Stimulated activated CD4-positive, alpha-beta T cell treated with anti-CD3 and anti-CD28 coated beads, TNF-alpha, amount 100 ng/mL, for 1 hour (primary cell): ENCODE measurements at places on chromosomes 6 and 20.
A peak's percentile ranks its signal among the peaks of the same experiment; 100 is the strongest.

- no peak for DNase-seq
Observed at GRCh38 chr20:49868964-49869363, 46.4 kb downstream of the SPATA2 start.

- no peak for DNase-seq
Observed at GRCh38 chr6:137013738-137014602, 30.8 kb downstream of the IL20RA start.

DNA sequence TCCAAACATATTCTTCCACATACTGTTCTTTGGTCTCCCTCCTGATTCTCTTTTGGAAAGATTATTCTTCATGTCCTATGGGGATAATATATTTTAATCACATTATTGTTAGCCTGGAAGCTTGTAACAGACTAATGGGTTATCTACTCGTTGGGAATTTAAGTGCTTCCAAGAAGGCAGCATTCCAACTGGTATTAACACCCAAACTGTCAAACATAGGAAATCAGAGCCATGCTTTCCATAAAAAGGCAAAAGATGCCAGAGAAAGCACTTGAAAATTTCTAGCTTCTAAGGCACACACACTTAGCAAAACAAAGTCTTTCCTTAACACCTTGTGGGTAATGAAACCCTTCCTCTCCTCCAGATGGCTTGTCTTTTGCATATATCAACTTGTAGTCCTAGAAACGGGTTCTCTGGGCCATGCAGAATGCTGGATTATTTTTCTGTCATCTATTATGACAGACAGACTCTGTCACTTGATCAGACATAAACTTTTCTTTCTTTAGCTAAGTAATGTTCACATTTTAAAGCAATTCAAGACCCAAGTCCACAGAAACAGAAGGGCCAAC lies 41.5 kb downstream of the B4GALT5 start:
- DNase-seq = no peak

DNA sequence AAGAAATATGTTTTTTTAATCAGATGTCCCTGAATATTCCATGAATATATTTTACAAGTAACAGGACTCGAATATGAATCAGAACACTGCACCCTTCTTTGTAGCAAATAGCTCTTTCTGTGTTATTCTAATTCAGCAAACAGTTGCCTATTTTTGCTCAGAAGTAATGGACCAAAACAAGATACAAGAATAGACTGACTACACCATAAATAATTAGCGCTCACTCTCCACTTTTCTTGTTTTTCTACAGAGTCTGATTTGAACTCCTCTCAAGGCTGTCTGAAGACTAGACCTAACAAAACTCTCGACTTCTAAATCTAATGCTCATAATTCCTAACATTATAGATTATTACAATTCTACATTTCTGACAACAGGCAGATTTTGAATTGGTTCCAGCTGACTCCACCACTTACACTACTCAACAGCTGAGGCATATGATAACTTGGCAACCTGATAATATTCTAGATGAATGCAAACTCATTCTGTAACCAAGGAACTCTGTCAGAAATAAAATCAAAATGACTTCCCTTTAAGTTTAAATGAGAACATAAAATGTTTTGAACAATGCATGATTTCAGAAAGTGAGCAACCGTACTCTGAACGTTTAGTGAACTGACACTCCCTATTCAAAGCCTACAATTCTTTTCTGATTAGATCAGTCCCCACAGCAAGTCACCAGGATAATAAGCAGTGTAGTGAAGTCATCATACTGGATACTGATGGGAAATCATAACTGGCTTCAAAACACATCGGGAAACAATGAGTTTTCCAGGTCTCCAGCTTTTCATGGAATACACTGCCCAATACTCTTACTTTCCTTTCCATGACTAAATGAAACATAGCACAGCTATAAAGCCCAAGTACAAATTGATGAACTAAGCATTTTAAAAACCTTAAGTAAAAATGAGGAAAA lies 114.2 kb upstream of the BEND6 start:
- DNase-seq = no peak

DNA sequence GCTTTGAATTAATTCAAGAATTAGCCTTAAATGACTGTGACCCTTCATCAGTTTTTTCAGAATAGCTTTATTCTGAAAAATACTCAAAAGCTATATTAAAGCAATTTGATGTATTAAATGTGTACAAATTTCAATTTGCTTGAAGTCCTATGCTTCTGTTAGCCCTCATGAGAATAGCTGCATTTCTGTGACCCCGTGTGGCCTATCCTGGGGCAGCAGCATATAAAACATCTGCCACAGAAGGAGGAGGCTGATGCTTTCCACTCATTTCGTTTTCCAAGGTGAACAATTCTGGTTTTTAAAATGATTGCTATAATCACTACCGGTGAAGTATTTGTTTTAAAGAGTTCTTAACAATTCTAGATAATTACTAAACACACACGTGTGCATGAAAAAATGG lies 360.3 kb downstream of the BTBD9 start:
- no peak for DNase-seq

GRCh38 chr6:37289931-37290330 lies 32.0 kb upstream of the TMEM217 start:
- DNase-seq = no peak

DNA sequence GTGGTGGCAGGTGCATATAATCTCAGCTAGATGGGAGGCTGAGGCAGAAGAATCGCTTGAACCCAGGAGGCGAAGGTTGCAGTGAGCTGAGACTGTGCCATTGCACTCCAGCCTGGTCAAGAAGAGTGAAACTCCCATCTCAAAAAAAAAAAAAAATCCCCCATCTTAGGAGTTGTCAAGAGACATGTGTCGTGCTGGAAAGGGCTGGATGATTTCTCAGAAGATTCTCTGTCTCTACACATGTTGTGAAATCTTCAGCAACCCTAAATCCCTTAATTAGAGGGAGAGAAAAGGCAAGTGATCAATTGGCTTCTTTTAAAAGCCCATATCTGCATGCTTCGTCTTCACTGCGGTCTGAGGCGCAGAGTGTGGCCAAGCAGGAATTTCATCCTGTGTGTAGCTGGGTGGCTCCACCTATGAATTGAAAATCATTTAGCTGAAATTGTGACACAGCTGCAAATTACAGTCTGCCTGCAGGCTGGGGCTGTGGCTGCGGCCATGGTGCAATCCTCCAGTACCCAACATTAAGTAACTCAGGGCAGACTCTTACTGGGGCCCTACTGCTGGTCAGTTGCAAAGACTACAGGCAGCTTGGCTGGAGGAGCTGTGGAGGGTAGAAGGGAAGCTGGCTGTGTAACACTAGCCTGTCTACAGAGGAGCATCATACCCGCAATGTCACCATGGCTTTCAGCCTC lies 3.2 kb upstream of the TGM3 start:
- no peak for DNase-seq

GRCh38 chr20:32062776-32063170 lies 10.7 kb downstream of the HCK start:
- DNase-seq = no peak

- DNase-seq = no peak
Observed at GRCh38 chr20:48832405-48832730, 4.6 kb upstream of the PREX1 start.

GRCh38 chr20:19254956-19255355 lies 42.5 kb downstream of the SLC24A3 start:
- no peak for DNase-seq

- no peak for DNase-seq
Observed at GRCh38 chr6:156390621-156391020, 386.6 kb upstream of the ARID1B start.

GRCh38 chr20:47773371-47773786 lies 11.9 kb downstream of the SULF2 start:
- DNase-seq = no peak

DNA sequence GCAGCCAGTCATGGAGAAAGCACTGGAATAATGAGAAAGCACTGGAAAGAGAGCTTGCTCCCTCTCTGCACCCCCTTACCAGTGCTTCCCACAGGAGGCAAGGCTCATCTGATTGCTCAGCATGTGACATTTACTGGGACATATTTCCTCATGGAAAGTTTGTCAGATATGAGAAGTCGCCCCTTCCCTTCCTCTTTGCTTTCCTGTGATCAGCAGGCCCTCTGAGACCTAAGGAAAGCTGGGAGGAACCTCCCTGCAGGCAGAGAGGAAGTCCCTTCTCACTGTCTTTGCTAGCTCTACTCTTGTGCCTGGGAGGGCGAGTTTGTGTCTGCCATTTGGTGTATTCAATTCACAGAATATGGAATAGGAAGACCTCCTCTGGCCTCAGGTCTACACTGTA lies 283.8 kb downstream of the ALDH8A1 start:
- no peak for DNase-seq

DNA sequence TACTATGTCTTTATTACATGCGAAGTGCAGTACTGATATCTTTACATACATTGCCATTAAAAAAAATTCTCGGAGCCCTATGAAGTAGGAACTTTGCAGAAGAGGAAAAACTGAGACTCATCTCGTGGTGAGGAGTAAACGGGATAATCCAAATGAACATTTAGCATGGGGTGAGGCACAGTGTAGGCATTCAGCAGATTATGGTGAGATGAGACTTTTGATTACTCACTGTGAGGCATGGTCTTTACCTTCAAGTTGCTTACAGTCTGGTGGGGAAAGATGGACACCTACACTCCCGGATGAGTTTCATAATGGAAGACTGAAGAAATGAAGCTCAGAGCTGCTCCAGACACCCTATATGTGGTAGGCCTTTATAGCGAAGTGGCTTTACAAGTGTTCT lies 1.4 kb downstream of the RPRD1B start:
- DNase-seq = no peak

GRCh38 chr20:36645998-36646397 lies at the start of gene SLA2:
SLA2 (minus strand) TSS chr20:36646196; CDS start chr20:36641335, 4,861 bp downstream.
- DNase-seq = peak; percentile 8

DNA sequence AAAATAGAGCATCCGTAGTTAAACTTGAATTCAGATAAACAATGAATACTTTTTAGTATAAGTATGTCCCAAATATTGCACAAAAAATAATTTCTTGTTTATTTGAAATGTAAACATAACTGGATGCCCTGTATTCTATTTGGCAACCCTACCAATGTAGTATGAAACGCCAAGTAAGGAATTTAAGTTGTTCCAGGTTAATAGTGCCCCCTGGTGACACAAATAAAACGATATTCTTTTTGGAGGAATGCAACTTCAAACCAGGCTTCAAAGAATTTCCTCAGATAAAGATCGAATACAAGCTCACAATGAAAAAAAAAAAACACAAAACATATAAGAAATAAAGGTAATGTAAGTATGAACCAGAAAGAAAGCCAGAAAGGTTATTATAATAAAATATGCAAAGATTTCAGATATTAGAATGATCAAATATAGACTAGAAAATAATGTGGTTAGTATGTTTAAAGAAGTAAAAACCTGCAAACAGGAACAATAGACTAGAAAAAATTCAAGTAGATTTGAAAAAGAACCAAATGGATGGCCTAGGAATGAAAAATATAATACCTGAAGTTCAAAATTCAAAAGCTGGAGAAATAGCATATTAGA lies 18.4 kb upstream of the AKAP7 start:
- no peak for DNase-seq

DNA sequence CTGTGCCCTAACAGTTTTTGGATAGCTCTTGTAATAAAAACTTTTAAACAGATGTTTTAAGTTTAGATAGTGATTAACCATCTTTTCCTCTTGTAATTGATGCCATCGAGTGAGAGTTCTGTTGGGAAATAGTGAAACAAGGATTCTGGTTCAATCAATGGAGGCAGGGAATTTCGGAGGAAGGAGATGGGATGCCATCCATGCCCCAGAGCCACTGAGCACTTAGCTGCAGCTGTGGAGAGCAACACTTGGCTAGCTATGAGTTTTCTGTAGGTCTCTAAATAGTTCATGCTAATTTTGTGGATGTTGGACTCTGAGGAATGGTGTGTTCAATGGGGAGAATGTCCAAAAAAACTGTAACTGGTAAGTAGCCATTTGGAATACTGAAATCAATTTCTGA lies 16.7 kb downstream of the CBFA2T2 start:
- DNase-seq = no peak

- DNase-seq = no peak
Observed at GRCh38 chr6:42845327-42845694, 34.1 kb upstream of the RPL7L1 start.

GRCh38 chr20:6081236-6081635 lies 27.4 kb upstream of the LRRN4 start:
- no peak for DNase-seq

DNA sequence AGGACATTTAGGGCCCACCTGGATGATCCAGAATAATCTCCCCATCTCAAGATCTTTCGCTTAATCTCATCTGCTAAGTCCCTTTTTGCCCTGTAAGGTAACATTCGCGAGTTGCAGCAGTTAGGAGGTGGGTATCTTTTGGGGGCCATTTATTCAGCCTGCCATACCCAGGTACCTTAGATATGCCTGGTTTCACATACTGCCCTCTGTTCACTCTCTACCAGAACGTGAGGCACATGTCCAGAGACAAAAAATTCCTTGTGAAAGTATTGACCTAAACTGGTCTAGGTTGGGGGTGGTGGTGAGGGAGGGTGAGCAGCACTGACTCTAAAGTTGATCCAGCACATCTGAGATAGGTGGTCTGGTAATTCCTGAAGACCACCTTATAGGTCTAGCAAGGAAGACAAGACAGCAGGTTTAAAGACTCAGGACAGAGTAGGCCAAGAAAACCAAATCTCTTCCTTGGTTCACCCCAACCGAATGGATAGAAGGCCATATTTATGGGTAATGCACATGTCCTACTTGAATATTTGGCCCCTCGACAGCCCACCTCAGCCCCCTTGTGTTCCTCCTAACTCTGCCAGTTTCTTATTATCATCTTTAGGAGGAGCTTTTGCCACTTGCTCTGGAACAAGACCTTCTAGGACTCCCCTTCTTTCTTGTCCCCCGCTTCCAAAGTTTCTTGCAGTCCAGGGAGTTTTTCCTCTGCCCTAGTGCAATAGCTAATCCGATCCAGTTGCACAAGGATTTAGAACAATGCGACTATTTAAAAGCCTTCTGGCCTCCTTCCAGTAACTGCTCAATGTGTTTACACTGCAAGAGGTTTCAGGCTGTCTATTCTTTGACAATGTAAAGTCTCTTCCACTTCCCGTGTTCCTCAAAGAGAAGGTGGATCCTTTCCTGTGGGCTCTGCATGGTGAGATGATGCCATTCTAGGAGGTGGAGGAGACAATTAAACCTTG lies 213.0 kb upstream of the LAMP5 start:
- DNase-seq = no peak

DNA sequence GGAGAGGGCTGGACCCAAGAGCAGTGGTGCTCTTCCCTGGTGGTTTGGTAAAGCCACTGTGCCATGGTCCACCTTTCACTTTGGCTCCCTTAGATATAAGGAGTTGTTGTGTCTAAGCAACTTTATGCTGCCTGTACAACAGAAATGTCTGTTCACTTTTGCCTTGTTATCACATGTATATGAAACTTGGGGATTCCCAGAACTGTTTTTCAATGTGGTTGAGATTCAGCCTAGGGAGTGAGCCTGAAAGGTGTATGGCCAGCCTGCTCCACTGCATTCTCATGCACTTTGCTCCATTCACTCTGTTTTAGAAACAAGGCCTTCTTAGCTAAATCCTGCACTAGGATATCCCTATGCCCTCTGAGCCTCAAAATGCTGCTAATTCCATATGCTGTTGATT lies 234.5 kb upstream of the THEMIS start:
- DNase-seq = no peak

GRCh38 chr6:32109114-32109764 lies at the start of gene TNXB:
TNXB (minus strand) TSS chr6:32109338; CDS start chr6:32098198, 11,140 bp downstream.
- DNase-seq = no peak

GRCh38 chr6:30691208-30691847 lies 544 bp upstream of the NRM start:
- no peak for DNase-seq

- no peak for DNase-seq
Observed at GRCh38 chr20:40913224-40914185, 115.1 kb upstream of the TOP1 start.

GRCh38 chr6:29496961-29497360 lies 9.2 kb upstream of the MAS1L start:
- no peak for DNase-seq
